ENCODE measurements at places on chromosomes 3 and 15.

GRCh38 chr15:82021992-82022391 lies 23.8 kb downstream of the MEX3B start:
- peak; percentile 18 for DNase-seq

DNA sequence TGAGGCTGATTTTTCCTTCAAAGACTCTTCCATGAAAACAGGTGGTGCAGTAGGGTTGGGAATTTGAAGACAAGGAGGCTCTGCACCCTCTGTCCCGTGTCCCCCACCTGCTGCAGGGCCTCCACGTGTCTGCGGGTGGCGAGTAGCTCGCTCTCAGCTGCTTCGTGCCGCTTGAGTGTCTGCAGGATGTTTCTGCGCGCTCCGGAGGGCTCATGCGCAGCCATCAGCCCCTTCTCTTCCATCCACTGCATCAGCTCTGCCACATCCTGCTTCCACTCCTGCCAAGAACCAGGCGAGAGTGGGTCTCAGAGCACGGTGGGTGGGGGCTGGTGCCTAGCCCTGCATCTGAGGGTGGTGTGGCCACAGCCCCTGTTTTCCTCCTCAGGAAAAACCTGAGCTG lies 17.8 kb downstream of the SPTBN5 start:
- no peak for DNase-seq

- DNase-seq = no peak
Observed at GRCh38 chr3:154338008-154338407, 13.7 kb upstream of the DHX36 start.

DNA sequence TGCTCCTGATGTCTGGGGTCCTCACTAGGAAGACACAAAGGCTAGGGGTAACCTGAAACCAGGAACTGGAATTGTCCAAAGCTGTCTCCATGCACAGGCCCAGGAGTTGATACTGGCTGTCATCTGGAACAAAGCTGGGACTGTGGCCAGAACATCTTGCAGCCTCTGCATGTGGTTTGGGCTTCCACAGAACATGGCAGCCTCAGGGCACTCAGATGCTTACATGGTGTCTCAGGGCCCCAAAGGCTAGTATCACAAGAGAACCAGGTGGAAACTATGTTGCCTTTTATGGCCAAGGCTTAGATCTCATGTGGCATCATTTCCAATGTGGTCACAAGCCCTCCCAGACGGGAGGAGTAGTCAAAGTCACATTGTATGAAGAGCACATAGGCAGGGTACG lies 335.2 kb upstream of the TRIM42 start:
- DNase-seq = no peak
